CD4-positive, alpha-beta T cell treated with Interleukin-15 for 1 hour (primary cell): ENCODE measurements at places on chromosomes 13 and 19.

- DNase-seq, result no peak
Observed at GRCh38 chr13:50998326-50998725, 88.7 kb downstream of the RNASEH2B start.

DNA sequence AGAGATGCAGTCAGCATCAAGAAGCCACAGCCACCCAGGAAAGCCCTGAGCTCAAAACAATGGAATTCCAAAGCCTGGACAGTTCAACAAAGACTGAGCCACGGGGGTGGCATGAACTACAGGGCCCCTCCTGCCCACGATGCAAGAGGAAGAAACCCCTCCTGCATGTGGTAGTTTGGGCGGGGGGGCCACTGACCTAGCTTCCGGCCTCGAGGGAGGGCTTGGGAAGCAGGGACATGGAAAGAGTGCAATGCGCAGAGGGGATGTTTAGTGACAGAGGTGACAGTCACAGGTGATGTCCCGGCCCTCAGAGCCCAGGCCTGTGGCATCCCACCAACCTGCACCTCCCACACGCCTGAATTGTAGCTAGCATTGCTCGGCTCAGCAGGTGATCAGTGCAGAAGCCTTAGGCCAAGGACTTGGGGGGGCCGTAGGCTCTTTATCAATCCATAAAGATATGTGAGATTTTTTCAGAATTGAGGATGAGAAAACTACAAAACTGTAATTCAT is 318.8 kb downstream of the TEX29 start:
- DNase-seq, result no peak

DNA sequence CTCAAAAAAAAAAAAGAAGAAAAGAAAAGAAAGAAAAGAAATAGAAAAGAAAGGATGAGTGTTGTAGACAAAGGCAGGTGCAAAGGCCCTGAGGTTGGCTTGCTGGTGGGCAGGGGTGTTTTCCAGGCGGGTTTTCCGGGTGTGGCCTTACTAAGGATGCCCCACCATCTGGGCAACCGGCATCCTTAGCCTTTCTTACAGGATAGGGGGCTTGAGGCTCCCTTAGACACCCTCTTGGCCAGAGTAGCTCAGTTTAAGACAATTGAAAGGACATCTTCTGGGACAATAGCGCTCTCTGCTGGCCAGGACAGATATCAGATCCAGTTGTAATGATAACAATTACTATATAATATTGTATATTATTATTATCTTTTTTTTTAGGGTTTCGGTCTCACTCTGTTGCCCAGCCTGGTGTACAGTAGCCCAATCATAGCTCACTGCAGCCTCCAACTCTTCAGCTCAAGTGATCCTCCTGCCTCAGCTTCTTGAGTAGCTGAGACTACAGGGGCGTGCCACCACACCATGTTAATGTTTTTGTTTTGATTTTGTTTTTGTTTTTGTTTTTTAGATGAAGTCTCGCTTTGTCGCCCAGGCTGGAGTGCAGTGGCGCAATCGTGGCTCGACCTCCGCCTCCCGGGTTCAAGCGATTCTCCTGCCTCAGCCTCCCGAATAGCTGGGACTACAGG is 1.4 kb upstream of the QTRT1 start:
- DNase-seq, result peak; percentile 59

GRCh38 chr19:28103921-28104320 is 1109.0 kb downstream of the UQCRFS1 start:
- no peak for DNase-seq

DNA sequence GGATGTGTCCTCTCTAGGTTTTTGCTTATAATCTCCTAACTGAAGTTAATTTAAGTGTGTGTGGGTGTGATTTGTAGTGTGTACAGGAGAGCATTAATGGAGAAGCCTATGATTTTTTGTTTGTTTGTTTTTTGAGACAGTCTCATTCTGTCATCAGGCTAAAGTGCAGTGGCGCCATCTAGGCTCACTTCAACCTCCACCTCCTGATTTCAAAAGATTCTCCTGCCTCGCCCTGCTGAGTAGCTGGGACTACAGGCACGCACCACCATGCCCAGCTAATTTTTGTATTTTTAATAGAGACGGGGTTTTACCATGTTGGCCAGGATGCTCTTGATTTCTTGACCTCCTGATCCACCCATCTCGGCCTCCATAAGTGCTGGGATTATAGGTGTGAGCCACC is 20.6 kb downstream of the ZNF701 start:
- DNase-seq, result no peak

DNA sequence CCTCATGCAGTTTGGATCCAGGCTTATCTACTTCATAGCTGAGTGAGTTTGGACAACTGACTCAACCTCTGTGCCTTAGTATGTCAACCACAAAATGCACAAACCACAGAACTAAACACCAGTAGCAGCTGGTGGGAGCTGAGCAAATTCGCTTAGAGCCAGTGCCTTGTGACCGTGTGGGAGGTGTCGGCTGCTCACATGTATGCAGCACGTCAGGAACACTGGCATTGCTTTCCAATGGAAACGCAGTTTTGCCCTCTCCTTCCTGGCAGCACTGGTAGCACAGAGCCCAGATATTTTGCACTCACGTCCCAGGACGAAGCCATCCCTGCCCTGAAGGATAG is 8.3 kb upstream of the NTN5 start:
- no peak for DNase-seq

DNA sequence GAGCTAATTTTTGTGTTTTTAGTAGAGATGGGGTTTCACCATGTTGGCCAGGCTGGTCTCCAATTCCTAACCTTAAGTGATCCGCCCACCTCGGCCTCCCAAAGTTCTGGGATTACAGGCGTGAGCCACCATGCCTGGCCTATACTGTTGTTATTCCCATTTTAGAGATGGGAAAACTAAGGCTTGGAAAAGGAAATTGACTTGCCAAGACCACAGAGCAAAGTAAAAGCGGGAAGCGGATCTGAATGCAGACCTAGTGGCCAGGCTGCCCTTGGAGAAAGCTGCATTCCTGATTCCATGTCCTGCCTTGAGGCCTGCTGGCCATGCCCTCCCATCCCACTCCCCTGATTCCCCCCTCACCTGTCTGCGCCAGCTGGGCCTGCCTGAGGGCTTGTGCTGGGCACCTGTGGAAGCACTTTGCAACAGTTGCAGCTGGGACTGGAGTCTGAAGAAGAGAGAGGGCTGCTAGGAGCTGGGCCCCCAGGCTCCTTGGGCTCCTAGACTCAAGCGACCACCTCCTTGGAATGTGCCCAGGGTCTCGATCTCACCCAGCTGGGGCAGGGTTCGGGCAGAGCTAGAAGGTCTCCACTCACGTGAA is 5.7 kb downstream of the PALM3 start:
- no peak for DNase-seq

GRCh38 chr13:26816881-26817280 is 56.3 kb upstream of the GPR12 start:
- no peak for DNase-seq

- DNase-seq, result no peak
Observed at GRCh38 chr19:18362934-18363542, 22.6 kb downstream of the PGPEP1 start.

DNA sequence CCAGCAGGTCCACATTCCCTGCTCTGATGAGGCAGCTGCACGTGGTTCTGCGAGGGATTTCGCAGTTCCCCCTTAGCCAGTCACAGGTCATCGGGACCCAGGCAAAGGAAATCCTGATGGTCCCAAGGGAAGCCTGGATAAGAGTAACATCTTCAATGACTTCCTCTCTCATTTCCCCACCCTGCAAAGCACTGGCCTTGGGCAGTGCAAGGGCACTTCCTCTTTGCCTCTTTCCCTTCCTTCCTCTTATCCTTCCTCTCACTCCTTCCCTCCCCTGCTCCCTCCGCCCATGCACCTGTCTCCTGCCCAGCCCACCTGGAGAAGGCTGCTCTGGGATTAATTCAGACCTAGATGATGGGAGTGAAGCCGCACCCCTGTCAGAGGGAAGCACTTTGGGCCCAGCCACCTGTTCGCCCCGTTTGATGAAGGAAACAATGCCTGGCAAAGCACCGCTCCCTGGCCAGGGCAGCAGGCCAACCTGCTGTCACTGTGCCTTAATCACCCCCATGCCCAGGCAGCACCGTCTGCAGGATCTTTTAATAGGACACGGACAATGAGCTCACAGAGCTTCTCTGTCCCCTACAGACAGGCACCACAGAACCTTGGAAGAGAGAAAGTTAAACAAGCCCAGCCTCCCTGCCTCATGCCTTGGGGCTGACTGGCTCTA is 113.5 kb upstream of the PABPC3 start:
- DNase-seq, result no peak

DNA sequence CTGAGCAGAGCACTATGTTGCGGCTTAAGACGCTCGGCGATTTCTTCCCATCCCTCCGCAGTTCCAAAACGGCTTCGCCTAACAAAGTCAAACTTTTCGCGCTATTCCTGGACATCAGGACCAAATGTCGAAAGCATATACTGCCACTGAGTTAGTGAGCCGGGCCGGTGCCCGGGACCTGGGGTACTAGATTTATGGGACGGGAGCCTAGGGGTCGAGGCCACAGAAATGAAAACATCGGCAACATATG is 699 bp downstream of the RCBTB2 start:
- no peak for DNase-seq

GRCh38 chr13:95385798-95386197 is 84.5 kb upstream of the ABCC4 start:
- no peak for DNase-seq

DNA sequence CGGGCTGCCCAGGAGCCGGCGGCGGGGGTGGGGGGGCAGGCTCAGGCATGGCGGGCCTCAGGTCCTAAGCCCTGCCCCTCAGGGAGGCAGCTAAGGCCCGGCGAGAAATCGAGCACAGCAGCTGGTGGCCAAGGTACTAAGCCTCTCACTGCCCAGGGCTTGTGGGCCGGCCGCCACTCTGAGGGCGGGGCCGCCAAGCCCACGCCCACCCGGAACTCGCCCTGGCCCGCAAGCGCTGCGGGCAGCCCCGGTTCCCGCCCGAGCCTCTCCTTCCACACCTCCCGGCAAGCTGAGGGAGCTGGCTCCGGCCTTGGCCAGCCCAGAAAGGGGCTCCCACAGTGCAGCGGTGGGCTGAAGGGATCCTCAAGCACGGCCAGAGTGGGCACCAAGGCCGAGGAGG is 33.1 kb downstream of the PCDH8 start:
- DNase-seq, result no peak

GRCh38 chr13:48631441-48631840 is 22.3 kb upstream of the CYSLTR2 start:
- DNase-seq, result no peak

- no peak for DNase-seq
Observed at GRCh38 chr13:75454497-75454896, 27.5 kb downstream of the TBC1D4 start.

DNA sequence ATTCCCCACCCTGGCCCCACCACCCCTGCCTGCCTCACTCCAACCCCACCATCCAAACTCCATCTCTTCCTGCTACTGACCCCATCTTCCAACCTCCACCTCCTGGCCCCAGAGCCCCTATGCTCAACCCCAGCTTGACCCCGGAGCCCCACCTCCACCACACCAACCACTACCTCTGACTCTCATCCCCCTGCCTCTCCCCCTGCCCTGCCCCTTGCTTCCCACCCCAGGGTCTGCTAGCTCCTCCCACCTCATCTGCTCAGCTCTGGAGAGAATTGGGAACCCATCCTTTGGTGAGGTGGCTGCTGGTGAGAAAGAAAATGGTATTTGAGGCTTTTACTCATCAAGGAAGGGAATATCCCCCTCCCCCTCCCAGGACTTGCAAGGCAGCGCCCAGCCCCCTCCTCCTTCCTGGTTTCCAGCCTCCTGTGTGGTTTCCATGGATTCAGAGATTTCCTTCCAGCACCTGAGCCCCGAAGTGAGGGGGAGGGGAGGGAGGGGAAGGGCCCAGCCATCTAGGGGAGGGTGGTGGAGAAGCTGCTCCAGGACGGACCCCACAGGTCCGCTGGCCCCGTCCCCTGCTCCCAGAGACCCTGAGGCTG is 11.4 kb upstream of the PEPD start:
- no peak for DNase-seq

GRCh38 chr19:3365836-3366752 is at the start of gene NFIC:
NFIC (plus strand) TSS chr19:3366583; CDS start chr19:3366637, 54 bp downstream.
- DNase-seq, result peak; percentile 36

DNA sequence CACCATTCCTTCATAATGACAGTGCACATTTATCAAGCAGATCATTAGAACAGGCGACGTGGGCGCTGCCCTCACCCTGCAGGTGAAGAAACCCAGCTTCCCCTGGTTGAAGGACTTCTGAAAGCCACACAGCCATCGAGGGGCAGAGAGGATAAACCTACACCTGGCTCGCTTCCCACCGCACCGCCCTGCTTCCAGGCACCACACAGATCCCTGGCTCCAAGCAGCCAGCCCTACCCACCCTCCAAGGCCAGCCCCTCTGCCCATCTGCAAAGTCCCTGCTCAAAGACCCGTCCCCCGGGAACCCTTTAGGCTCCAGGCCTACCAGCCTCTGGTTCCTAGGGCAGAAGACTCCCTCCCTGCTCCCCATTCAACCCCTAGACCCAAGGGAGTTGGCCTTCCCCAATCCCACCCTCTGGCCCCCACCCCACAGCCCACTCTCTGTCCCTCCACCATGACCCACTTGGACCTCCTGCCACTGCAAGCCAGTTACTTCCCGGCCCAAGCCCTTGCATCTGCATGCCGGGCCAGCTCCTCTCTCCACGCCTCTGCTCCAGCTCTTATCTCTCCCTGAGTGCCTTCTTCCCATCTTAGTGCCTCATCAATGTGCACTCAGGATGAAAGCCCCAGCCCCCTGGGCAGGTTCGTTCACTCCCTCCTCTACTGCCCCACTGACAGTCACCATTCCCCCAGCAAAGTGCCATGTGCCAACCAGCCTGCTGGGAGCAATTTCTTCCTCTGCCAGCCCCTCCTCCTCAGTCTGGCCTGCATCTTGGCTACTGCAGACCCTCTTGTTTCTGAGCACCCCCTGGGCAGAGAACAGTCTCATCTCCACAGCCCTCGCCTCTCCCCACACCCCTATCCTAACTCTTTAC is 28.0 kb downstream of the PEPD start:
- no peak for DNase-seq

- no peak for DNase-seq
Observed at GRCh38 chr13:113051641-113052040, 54.0 kb upstream of the F7 start.

DNA sequence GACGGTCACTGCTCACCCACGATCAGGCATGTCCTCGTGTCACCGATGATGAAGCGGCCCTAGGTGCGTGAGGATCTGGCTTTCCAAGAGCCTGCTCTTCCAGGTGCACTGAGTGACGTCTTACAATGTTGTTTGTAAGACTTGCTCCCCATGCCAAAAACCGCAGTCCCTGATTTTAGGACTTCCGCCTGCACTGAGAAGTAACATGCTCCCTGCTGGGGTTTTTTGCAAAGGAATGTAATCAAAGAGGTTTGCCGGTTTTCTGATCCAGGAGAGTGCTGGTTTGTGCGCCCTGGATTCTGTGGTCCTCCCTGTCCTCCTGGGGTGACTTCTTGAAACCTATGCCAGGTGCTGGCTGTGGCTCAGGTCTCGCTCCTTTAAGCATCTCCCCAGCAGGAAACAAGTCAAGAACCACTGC is 38.8 kb downstream of the MYO9B start:
- DNase-seq, result no peak
